ENCODE measurements at places on chromosomes 7 and 10.

DNA sequence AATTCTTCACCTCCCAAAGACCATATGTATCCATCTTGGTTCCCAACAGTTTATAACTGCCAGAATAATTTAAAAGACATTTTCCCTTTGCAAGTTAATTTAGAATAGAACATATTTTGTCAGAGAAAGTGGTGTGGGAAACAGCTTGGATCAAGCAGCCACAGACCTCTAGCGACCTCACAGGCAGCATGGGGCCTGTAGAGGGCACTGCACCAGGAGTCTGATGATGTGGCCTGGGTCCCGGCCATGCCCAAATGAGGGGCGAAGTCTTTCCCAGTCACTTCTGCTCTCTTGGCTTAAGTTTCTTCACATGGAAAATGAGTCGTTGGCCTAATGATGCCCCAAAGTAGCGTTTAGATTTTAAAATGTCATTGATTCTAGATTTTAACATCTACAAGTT, 243.2 kb downstream of the SDK1 start:
- DNase-seq, result no peak

DNA sequence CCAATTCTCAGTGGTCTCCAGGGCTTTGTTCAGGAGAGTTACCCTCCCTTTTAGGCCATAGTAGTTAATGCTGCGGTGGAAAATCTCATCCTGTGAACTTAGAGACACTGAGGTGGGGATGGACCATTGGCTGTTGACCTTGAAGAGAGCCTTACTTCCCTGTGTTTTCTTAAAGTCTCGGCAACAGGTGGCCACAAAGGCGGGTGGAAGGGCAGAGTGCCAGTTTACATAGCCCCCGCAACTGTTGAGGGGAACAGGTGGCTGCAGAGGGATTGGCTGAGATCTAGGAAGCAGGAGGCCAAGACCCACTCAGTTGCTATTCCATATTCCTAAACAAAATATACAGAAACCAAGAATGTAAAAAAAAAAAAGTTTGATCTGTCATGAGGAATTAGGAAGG, 160.6 kb downstream of the ST7 start:
- DNase-seq, result no peak

DNA sequence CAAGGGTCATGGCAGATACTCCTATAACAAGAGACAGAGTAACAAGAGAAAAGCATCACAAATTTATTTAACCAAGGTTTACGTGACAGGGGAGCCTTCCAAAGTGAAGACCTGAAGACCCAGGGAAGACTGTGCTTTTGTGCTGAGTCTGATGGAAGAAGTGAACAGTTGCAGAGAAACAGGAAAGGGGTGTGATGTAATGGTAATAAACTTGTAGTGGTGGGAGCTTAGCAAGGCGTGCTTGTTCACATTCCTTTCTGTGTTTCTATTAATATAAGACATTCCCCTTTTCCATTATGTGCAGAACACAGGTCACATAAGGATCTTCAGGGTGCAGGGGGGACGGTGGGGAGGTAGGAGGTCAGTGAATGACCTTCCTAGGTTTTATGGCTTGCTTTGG, 25.5 kb upstream of the C10orf67 start:
- no peak for DNase-seq

DNA sequence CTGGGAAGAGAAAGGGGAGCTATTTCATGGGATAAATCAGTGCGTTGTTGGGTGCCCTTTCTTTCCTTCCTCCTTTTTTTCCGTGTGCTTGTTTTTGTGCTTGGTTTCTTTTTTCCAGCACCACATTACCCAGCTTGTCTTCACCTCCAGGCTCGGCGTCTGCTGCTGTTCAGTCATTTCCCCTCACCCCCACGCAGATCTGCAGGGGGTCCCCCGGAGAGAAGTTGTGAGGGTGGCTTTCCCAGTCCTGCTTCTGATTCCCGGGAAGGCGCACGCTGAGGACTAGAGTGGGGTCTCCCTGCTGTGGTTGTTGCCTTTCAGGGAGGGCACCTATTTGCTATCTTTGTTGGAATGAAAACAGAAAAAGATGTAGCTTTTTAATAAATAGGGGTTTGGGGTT, 1.6 kb downstream of the CAMK1D start:
- no peak for DNase-seq
